NCI-H1930 (cell line): ENCODE measurements at places on chromosomes 1 and 21.
A peak's percentile ranks its signal among the peaks of the same experiment; 100 is the strongest.

GRCh38 chr1:225819346-225820192 lies 9.6 kb downstream of the EPHX1 start:
- no peak for DNase-seq

GRCh38 chr1:111275079-111275478 lies 15.6 kb upstream of the CHIA start:
- no peak for DNase-seq

- DNase-seq = no peak
Measured at GRCh38 chr1:231417513-231417912, 4.6 kb downstream of the EGLN1 start.

- no peak for DNase-seq
Measured at GRCh38 chr1:171055966-171056643, 34.6 kb upstream of the FMO3 start.

- no peak for DNase-seq
Measured at GRCh38 chr1:90763930-90764329, 46.8 kb upstream of the BARHL2 start.

DNA sequence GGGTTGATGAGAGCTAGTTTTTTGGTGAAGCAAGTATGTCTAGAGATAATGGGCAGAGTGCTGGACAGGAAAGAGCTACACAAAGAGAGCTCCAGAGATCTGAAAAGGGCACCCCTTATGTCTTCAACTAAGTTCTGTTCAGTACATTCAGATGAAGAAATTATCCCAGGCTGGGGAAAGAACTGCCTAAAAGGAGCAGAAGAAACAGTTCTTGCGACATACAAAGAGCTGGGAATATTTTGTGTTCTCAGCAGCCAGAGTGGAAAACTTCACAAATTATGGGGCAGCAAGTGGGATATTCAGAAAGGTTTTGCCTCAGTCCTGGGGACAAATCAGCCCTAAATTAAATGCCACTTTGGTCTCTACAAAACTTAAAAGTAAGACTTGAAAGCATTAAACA lies 17.4 kb upstream of the CCN1 start:
- DNase-seq = no peak

DNA sequence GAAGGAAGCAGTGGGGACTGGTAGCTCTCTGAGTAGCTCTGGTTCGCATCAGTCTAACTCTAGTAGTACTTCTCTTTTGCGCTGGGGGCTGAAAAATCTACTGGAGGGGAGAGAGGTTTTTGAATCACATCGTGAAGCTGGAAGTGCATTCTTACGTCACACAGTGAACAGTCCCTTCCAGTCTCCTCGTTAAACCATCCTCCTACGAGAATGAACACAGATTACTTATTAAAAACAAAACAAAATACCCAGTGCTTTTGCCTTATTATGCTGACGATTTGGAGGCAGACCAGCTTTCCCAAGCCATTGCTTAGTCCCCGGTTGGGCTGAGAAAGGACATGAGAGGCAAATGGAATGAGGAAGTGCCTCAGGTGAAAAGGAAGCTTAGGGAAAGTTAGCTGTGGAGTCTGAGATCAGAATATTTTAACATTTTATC lies 16.1 kb downstream of the HUNK start:
- no peak for DNase-seq

GRCh38 chr1:48055876-48056764 lies 58.9 kb upstream of the TRABD2B start:
- DNase-seq = no peak

GRCh38 chr1:2973601-2974593 lies 47.4 kb upstream of the ACTRT2 start:
- DNase-seq = no peak

DNA sequence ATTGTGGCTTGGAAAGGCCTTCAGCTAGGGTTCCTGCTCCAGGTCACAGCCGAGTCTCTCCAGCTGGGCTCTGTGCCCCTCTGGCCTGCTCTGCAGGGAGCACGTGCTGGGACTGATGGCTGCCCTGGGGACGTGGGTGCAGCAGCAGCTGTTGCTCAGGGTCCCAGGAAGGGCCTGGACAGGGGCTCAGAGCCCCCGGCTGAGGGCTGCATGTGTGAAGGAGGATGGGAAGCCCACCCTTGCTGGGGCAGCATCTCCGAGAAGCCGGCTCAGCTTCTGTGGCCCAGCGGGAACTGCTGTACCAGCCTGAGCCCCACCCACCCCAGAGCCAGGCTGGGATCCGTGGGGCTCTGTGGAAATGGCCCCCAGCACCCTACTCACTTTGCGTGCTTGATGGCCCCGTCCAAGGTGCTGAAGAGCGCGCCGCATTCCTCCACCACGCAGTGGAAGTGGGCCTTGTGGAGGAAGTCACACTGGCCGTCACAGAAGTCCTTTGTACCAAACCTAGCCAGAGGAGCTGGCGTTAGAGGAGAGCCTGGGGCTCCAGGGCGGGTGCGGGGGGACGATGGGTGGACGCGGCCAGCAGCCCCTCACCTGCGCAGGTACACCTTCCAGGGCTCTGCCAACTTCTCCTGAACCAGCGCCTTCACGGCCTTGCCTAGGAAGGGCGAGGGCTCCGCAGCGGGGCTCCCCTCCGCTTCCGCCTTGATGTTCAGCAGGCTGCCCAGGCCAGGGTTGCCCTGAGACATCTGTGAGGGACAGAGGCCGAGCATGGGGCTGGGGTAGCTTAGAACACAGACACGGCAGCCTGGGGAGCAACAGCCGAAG lies 147.5 kb downstream of the CASZ1 start:
- DNase-seq = no peak

- DNase-seq = no peak
Measured at GRCh38 chr1:116075990-116076389, 35.2 kb upstream of the MAB21L3 start.

GRCh38 chr21:42513985-42514882 lies 582 bp downstream of the SLC37A1 start:
- no peak for DNase-seq

DNA sequence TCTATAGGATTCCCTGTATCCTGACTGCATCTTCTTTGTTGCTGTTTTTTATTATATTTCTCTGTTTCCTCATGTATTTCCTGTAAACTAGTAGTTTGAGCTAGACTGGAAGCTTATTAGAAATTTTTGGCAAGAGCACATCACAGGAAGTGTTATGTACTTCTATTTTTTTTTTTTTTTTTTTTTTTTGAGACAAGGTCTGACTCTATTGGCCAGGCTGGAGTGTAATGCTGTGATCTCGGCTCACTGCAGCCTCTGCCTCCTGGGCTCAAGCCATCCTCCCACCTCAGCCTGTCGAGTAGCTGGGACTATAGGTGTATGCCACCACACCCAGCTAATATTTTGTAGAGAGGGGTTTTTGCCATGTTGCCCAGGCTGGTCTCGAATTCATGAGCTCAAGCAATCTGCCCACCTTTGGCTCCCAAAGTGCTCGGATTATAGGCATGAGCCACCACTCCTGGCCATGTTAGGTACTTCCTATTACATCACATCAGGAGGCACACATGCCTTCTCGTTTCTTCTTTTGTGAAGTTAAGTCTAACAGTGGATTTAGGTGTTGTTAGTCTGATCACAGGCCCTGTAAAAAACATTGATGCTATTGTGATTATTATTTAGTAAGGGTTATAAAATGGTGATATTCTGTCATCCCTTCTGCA lies 12.5 kb downstream of the C1orf21 start:
- no peak for DNase-seq

- DNase-seq = no peak
Measured at GRCh38 chr1:226575739-226576378, 27.3 kb downstream of the STUM start.

DNA sequence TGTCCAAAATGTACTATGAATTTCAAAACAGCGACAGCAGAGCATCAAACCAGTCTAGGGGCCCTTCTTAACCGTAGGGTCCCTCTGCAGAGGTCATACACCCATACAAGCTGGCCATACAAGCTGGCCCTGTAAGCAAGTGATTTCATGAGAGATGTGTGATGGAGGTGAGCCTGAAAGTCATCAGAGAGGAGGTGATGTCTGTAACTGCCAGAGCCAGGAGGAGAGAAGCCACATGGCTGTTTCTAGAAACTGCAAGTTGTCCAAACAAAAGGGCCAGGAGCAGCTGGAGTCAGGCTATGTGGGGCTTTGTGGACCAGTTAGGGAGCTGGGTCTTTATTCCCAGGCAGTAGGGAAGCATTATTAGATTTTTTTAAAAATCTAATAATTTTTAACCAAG lies 14.8 kb upstream of the SERINC2 start:
- DNase-seq = no peak

- no peak for DNase-seq
Measured at GRCh38 chr1:28180306-28181305, 4.1 kb upstream of the PTAFR start.

DNA sequence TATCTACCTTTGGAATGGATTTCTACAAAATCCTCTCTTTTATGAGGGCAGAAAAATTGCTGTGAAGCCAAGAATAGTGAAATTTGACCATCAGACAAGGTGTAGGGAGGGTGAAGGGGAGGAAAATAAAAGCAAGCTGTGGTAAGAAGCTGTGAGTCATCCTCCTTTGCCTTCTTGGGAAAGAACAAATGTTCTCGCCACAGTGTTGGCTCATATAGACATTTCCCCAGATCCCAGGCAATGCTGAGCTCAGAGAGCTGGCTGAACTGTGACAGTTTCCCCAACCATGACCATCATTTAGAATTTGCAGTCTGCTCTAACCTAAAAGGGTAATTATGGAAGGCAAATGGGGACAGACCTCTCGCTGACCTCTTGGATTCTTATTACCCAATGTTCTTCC lies 235.4 kb downstream of the PBX1 start:
- no peak for DNase-seq

GRCh38 chr1:202203238-202204039 lies 9.8 kb downstream of the LGR6 start:
- DNase-seq = no peak

- no peak for DNase-seq
Measured at GRCh38 chr1:203408486-203409481, 57.9 kb upstream of the FMOD start.

DNA sequence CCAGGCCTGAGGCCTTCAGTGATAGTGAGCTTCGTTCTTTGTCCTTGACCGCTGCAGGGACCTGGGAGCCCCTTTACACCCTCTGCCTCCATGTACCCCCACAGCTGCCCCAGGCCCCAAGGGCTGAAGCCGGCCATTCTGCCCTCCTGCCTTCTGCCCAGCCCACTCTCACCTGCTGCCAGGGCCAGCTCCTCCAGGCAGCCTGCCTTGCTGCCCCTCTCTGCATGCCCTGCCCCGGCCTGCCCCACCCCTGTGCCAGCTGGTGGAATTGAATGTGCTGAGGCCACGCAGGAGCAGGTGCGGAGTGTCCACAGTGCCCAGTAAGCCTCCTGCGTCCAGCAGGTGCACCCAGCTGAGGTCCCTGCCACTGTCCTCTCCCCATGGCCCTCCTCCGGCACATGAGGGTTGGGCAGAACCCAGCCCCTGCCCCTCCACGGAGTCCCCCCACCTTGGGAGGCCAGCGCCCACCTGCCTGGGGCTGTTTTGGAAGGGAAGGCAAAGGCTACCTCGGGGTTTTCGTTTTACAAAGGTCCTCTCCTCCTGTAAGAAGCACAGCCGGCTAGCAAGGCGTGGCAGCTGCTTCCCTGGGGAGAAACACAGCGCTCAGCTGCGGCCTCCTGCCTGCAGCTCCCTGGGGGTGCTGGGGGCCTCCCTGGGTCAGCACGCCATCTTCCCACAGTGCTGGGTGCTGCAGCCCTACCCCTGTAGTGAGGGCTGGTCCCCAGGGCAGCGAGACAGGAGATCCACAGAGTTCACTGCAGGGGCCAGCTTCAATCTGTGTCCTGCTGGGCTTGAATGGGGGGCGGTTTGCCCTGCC lies 21.0 kb downstream of the MMEL1 start:
- DNase-seq = no peak

- DNase-seq = peak; percentile 44
Measured at GRCh38 chr1:110136911-110137310, 13.4 kb upstream of the SLC6A17 start.

DNA sequence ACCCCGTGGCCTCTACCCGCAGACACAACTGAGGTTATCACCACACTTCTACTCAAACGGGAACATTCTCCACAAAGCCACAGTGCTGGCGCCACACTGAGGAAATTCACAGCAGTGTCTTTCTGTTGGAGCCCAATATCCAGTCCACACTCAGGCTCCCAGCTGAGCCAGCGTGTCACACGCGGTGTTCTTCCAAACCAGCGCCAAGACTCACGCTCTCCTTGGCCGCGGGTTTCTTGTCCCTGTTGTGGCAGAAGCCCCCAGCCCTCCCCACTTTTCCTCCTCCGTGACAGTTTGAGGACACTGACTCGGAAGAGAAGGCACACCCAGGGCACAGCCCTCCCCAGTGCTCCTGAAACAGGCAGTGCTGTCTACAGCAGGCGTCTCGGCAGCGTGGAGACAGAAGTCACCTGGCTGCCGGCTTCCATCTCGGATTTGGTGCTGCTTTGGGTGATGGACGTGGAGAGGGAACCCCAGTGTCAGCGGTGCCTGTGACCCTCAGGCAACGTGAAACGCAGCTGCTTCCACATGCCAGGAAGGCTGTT lies 35.4 kb upstream of the AGPAT3 start:
- DNase-seq = no peak

- no peak for DNase-seq
Measured at GRCh38 chr1:76668046-76668445, 199.2 kb upstream of the ST6GALNAC5 start.
